Neural crest cell (in vitro differentiated cells): ENCODE measurements at places on chromosomes 11 and 22.

- no peak for DNase-seq
Observed at GRCh38 chr11:68997995-68998348, 15.1 kb downstream of the MRGPRF start.

GRCh38 chr11:95033051-95033450, 8.0 kb downstream of the KDM4E start:
- DNase-seq, result no peak

DNA sequence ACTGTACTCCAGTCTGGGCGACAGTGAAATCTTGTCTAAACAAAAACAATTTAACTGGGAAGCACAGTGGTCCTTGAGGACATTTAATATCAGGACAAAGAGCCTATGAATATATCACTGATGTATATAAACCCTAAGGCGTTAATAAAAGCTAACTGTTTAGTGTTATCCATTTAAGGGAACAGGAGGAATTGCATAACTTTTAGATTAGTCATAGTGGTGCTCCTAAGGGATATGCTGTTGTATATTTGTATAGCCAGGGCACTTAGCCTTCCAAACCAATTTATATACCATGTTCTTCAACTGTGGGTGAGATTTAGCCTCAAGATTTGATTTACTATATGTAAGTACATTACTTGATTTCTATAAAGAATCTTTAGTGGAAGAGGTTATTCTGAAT, 3.0 kb upstream of the CHEK1 start:
- DNase-seq, result no peak

- DNase-seq, result no peak
Observed at GRCh38 chr11:10978198-10978597, 120.3 kb upstream of the ZBED5 start.

GRCh38 chr11:80748207-80748925, 1307.5 kb upstream of the TENM4 start:
- DNase-seq, result no peak

DNA sequence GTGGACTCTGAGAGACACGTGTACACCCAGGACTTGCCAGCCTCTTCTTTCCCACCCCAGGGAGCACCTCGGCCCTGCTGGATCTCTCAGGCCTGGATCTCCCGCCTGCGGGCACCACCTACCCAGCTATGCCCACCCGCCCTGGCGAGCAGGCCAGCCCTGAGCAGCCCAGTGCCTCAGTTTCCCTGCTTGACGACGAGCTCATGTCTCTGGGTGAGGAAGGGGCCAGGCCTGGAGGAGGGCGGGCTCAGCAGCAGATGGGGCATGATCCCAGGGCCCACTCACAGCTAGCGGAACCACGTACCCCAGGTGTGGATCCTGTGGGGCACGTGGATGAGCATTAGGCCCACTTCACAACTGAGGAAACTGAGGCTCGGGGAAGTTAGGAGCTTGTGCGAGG, 13.7 kb upstream of the SH3BP1 start:
- no peak for DNase-seq
